ENCODE measurements at places on chromosomes 5 and 9.
A peak's percentile ranks its signal among the peaks of the same experiment; 100 is the strongest.

DNA sequence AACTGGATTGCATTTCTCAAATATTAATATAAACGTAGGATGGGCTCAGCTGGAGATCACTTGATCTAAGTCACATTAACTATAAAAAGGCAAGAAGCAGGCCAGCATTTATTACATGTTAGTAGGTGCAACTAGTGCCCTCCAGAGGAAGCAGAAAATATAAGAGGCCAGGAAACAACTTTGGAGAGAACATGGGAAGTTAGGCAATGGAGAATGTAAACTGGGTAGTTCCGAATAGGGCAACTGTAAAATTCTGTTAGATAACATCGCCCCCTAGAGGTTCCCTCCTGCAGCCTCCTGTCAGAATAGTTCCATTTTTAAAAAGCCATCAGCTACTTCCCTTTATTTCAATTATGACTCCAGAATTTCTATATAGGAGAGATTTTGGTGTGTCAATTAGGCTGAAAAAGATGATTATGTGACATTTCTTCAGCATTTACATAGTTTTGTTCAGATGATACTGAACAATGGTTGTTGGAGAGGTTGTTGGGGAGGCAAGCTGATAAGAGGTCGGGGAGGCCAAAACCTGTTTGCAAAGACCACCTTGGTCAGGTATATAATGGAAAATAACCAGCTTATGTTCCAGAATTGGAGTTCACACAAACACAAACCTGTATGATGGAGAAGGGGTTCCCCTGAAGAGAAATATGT is 22.4 kb downstream of the CCL28 start:
- no peak for DNase-seq

- DNase-seq, result no peak
Measured at GRCh38 chr5:64519263-64519662, 13.4 kb downstream of the RGS7BP start.

DNA sequence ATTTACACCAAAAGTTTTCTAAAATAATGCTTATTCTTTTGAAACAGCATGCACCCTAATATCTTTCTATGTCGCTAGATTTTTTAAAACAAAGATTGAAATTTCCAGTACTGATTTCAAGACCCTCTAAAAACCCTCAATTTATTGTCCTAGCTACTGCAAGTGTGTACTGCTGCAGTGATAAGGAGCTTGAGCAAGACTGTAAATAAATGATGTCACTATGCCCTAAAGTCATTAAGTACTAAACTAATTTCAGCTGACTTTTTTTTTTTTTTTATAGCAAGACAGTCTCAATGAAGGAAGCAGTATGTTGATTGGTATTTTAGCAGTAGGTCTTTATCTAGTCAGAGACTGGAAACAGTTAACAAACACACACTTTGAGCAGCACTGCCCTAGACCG is 12.2 kb upstream of the MIER3 start:
- no peak for DNase-seq

- DNase-seq, result no peak
Measured at GRCh38 chr5:152427721-152428120, 22.6 kb upstream of the NMUR2 start.

DNA sequence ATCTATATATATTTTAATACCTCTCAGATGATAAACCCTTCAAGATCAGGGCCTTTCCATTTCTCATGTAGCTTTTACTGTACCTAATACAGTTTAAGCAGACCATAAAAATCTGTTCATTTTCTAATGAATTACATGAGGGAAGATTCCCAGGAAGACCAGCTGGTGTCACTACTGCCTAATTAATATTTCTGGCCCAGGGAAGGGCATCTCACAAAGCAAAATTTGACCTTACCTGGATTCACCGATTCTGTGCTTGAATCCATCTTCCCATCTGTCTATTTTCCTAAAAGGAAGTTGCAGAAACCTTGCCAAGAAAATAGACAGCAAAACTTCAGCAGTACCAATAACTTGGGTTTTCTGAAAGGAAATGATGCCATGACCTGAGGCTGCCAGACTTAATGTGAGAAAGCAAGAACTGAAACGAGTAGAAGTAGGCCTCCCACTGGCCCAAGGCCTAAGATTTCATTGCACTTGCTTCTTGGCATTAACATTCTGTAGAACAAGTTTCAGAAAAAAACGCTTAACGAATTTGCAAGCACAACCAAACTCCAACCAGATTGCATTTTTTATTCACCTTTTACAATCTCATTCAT is 83.0 kb upstream of the GLIS3 start:
- no peak for DNase-seq

DNA sequence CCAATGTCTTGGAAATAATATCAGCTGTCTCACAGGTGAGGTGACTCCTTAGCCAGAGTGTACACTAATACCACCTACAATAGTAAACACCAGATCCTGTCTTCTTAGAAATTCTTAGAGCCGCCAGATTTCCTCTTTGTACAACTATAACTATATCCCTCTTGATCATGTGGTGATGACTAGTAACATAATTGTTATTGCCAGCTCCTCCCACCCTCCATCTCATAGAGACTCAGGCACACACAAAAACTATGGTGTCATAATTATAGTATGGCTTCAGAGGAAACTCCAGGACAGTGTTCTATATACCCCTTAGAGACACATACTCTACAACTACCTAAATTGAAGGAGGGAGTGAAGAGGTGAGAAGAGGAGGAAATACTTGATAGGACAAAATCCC is 33.1 kb downstream of the PGGT1B start:
- DNase-seq, result no peak

GRCh38 chr9:116238776-116239340 is 85.3 kb downstream of the PAPPA start:
- DNase-seq, result no peak

- no peak for DNase-seq
Measured at GRCh38 chr5:81065492-81065891, 105.3 kb downstream of the RASGRF2 start.

- peak; percentile 0 for DNase-seq
Measured at GRCh38 chr9:3732077-3733038, 206.6 kb upstream of the RFX3 start.

Measured in stimulated activated CD8-positive, alpha-beta memory T cell treated with anti-CD3 and anti-CD28 coated beads, Interleukin-4, amount 100 ng/mL, for 1 hour (primary cell).